ENCODE measurements at places on chromosomes 3 and 15. TPM values are rescaled to one million over a fixed set of nuclear protein-coding genes. Genes with fewer than 3 reads are reported as not detected.

Gene CAMKV
- not detected for total RNA-seq

Gene PRR23C
- not detected for total RNA-seq

Gene LHFPL4
- total RNA-seq, result 0.05 TPM

Gene LRTM1
- not detected for total RNA-seq

Gene FETUB
- total RNA-seq, result not detected

Gene TUBGCP5
- 21.5 TPM for total RNA-seq

Gene COL6A5
- under 0.01 TPM for total RNA-seq

Gene ABHD17C
- total RNA-seq, result 4.7 TPM

Gene KLF15
- under 0.01 TPM for total RNA-seq

Gene GRM2
- not detected for total RNA-seq

- peak; percentile 32 for DNase-seq
Measured at GRCh38 chr3:72738752-72739530, 109.3 kb downstream of the SHQ1 start.

DNA sequence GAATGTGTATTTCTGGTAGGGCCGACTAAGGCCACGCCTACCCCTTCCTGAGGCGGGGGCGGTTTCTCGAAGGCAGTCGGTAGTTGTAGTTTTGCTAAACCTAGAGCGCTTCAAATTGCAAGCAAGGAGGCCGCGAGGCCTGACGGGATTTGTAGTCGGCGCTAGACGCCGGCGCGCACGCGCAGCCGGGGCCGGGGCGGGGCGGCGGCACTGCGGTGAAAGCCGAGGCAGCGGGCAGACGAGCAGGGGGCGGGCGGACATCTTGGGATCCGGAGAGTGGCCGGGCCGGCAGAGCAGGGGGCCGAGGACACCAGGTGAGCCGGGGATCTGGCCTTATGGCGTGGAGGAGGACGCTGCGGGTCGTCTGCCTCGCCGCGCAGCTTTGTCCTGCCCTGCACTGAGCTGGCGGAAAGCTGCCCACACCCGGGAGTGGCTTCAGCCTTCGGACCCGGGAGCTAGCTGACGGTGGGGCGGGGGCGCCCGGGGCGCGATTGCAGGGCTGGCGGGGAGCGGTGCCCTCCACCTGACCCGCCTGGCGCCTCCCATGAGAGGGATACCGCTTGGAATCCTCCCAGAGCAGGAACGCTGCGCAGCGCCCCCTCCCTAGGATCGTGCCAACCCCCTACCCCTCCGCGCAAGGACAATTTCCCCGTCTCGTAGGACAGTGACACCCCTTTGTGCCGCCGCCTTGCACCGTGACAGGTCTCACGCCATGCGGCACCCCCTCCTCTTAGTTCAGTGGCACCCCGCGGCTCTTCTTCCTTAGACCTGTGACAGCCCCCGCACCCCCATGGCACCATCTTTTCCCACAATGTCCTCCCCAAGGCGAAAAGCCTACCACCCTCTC is at the start of gene AP2M1:
Gene AP2M1, plus strand, starts transcription at position 210 of the 847 bp plus-strand sequence. CDS start 2,139 bp downstream, outside the sequence.
- peak; percentile 99 for DNase-seq

GRCh38 chr3:187746442-187747281 is 1.4 kb upstream of the BCL6 start:
- peak; percentile 58 for DNase-seq

DNA sequence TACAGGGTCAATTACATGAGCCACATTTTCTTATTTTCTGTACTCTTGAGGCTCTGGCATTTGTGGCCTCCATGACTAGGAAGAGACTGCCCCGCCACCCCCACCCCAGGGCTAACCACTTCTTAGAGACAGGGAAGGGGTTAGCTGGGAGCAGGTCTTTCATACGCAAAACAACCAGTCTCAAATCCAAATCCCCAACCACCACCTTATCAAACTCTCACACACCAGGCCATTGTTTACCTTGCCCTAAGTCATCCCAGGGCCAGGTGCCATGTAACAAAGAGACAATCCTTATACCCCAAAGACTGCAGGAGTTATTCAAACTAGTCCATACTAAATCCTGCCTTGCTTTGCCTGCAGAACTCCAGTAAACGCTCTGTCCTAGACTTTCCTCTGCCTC is 77.8 kb downstream of the B3GNT5 start:
- DNase-seq, result no peak

GRCh38 chr3:177776661-177777101 is 579.4 kb upstream of the TBL1XR1 start:
- peak; percentile 95 for DNase-seq

GRCh38 chr3:47578119-47578632 is 489 bp downstream of the CSPG5 start:
- no peak for DNase-seq

DNA sequence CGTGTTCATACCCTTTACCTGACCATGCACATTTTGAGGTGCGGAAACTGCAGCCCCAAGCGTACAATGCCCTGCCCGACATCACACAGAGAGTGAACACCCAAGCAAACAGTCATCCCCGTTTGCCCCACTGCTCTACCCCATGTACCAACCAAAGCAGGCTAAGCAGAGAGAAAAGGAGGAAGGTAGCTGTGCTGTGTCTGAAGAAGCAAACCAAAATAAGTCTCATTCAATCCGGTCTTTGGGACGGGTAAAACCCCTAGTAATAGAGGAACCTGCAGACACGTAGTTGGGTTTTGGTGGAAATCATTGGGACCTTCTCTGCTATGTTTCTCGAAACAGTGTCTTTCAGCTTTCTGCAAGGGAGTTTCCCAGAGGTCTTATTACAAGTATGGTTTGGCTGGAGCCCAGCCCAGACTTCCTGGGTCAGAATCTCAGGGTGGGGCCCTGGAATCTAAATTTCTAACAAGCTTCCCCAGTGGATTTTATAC is 164.6 kb upstream of the HES1 start:
- DNase-seq, result peak; percentile 56

DNA sequence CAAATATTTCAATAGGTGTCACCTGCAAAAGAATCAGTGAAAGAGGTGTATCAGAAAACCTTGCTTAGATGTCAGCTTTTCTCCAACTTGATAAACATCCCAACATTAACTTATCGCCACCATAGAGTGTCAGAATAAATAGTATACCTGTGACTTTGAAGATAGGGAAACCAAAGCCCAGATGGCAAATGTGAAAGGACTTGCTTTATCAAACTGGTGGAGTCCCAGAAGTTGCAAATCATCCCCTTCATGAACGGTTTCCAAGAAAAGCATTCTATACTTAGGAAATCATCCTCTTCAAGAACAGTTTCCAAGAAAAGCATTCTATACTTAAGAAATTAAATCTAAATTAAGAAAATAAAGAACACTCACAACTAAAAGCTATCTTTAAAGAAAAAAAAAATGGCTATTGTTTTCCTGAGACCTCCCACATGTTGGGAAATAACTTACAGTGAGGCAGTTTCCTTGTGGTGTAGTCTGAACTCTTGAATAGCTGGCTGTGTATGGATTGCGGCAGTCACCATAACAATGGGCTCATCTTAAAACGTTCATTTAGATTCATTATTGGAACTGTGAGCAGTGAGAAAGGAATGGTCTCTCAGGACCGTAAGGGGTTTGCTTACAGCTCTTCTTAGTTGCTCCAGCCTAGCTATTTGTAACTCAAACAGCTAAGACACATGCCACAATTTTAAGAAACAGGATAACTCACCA is 56.5 kb downstream of the GHSR start:
- DNase-seq, result peak; percentile 38

DNA sequence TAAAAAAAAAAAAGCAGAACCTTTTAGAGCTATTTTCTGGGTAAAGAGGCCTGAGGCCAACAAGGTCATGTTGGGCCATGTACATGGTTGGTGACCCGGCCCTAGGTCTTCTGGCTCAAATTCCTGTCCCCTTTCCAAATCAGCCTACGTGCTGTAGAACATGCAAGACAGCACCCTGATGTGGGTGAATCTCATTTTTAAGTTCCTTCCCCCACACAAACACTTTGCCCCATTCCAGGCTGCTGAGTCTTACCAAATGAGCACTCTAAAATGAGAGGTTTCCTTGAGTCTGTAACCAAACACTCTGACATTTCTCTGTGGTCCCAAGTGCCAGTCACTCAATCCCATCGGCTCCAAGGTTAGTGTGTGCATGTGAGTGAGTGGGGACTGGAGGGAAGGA is 9.4 kb downstream of the BCL6 start:
- DNase-seq, result no peak

GRCh38 chr3:51963951-51964451 is 3.3 kb downstream of the PCBP4 start:
- DNase-seq, result no peak

DNA sequence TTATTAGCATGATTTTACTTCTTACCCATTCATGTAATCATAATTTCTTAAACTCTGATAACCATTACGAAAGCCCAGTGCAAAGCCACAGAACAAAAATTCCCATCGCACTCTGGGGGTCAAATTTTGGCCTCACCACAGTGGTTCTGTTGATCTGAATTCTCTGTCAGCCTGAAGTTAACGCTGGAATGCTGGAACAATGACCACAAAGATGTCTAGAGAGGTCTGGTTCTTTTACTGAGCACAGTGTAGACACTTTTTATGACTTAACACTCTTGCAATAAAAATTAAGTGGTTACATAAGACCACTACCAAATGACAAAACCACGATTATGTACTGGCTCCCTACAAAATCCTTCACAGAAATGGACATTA is 94.7 kb downstream of the PDZRN3 start:
- DNase-seq, result no peak

- no peak for DNase-seq
Measured at GRCh38 chr3:40306336-40306735, 3.2 kb upstream of the EIF1B start.

DNA sequence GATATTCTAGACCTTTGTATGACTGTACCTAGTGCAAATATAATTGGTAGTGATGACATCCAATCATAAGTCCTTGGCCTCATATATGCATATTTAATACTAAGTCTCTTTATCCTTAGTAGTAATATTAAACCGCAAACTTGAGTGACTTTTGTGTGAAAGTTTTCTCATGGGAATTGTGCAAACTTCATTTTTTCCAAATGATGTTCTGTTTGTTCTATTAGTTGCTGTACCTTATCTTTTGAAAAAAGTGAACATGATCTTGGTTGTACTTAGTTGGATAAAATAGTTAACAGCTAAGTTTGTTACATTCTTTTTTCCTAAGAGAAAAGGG is 43.2 kb downstream of the TMEM45A start:
- no peak for DNase-seq

- DNase-seq, result no peak
Measured at GRCh38 chr3:52973806-52974205, 72.1 kb downstream of the SFMBT1 start.

DNA sequence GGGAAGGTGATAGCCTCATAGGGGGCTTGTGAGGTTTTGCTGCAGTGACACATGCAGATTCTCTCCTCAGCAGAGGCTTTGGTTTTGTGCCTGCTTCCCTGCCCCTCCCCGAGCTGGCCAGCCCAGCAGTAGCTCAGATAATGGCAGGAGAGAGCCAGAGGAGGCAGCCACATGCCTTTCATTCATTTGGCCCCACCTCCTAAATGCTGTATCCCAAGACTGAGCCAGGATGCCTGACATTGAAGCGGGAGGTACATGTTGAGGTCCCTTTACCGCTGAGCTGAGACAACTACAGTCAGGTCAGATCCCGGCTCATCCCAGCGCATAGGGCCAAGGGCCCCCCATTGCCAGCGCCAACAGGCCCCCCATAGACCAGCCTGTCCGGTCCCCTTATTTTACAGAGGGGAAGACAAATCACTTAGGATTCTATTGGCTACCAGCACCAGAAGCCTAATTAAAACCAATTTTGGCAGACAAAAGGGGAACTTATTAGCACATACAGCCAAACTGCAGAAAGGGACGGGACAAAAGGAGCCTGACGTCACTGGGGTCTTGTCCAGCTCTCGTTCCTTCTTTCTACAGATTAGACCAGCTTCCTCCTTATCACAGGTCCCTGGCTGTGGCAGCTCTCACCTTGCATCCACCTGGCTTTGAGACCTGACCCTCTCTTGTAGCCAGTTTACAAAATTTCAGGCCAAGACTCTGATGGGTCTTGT is 12.1 kb upstream of the POLG start:
- DNase-seq, result no peak

DNA sequence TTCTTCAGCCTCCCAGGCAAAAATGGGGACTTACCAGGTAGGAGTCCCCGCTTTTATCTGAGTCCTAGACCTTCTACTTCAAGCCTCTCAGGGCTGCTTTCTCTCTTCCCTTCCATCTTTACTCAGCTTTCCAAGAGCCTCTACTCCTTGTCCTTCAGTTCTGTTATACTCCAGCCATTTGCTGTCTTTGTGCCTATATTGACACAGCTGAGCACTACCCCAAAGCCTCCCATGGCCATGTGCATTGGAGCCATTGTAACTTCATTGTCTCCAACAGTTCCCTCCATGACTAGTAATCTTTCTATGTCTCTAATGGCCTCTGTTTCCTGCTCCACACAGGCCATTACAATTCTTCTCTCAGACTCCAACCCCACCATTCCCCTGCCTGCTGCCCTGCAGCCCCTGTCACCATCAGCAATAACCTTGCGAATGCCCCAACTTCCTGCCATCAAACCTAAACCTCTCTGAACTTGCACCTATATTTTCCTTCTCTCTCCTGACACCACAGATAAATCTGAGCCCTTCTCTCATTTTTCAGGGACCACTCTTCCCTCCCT is 77.9 kb upstream of the ADPGK start:
- DNase-seq, result no peak

GRCh38 chr3:155852341-155852740 is 1.9 kb downstream of the SLC33A1 start:
- DNase-seq, result no peak

DNA sequence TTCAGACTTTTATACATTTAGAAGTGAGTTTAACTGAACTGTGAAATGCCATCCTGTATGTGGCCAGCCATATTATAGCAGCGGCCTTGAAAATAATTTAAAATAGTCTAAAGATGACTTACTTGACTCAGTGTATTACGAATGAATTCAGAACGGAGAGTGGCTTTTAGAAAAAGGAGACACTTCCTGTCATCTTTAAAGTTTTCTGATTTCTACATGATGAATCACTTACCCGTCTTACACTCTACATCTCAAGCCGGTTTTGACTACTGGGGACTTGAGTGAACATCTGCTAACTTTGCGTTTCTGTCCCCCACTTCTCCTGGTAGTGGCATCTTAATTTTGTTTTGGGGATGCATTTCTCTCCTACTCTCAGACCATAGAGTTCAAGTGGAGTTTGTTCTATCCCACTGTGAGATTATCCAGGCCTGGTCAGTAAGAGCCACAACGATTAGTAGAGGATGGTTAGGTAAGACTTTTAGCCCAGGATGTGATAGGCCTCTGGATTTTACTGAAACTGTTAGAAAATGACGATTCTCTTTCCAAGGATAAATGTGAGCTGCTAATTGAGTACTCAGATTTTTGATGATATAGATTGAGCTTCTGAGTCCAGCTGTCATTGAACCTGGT is 175.4 kb upstream of the CADPS start:
- no peak for DNase-seq

DNA sequence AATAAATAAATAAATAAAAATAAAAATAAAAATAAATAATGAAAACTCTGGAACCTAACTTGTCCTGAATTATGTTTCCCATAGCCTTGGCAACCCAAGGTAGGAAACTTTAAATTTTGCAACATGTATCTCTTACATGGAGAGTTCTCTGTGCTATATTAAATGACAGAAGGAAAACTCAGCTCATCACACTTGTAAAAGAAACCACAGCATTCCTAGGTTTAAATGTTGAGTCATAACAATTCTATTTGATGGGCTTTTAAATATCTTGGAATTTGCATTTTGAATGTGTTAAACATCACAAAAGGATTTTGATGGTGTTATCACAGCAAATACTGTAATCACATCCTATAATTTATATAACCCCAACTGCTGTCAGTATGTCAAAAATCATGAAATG is 144.2 kb downstream of the LRTM1 start:
- peak; percentile 74 for DNase-seq

- no peak for DNase-seq
Measured at GRCh38 chr3:155411500-155412223, 118.2 kb upstream of the STRIT1 start.

GRCh38 chr3:30664884-30665283 is 58.5 kb downstream of the TGFBR2 start:
- no peak for DNase-seq

GRCh38 chr3:35335703-35336102 is 303.6 kb upstream of the ARPP21 start:
- DNase-seq, result peak; percentile 69

All from renal cortical epithelial cell (primary cell).